ENCODE measurements at places on chromosomes 11 and 22.

DNA sequence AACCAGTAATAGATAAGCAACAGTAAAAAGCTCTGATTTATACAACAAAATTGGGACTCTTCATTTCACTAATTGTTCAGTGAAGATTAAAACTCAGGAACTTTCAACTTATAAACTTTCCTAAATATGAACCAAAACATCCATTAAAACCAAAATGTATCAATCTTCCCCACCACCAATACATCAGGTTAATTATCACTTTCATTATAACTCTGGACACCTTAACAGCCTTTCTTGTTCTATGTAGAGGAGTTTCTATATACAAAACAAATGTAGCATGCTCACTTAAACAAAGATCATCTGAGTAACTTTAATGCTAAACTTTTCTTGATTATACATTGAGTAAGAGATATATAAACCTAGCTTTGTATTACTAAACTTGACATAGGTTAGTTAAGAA lies 74.7 kb downstream of the ST14 start:
- no peak for DNase-seq

DNA sequence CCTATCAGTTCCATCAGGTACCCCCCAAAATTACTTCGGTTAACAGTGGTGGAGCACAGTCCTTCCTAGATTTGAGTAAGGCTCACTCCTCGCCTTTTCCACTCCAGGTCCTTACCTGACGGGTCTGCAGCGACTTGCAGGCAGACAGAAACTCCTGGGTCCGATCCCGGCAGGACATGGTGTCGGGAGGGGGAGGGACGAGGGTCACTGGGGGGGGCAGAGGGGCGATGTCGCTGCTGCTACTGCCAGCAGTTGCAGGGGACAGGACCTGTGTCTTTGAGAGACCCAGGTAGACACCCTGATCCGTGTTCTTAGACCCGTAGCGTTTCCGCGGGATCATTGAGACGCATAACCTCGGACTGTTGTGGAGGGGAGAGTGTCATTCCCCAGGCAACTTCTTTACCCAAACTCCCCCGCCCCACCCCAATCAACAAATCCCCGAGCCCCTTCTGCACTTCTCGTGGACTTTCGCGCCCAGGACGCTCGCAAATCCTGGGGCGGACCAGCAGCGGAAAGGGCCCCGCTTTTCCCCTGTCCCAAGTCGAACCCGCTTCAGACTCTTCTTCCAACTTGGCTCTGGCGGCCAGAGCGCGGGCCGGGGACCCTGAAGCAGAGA lies 839 bp downstream of the STX5 start:
- DNase-seq, result no peak

- DNase-seq, result no peak
Observed at GRCh38 chr11:37184326-37184725, 586.3 kb upstream of the RAG2 start.

- DNase-seq, result no peak
Observed at GRCh38 chr22:35230417-35230816, 26.9 kb upstream of the HMGXB4 start.

- DNase-seq, result no peak
Observed at GRCh38 chr11:46319074-46319453, 28.2 kb upstream of the DGKZ start.

GRCh38 chr11:92211576-92212167 lies 12.9 kb upstream of the FAT3 start:
- DNase-seq, result no peak

- peak; percentile 65 for DNase-seq
Observed at GRCh38 chr11:43852057-43852636, 28.5 kb upstream of the ALKBH3 start.

- no peak for DNase-seq
Observed at GRCh38 chr11:114175706-114176105, 116.2 kb downstream of the ZBTB16 start.

DNA sequence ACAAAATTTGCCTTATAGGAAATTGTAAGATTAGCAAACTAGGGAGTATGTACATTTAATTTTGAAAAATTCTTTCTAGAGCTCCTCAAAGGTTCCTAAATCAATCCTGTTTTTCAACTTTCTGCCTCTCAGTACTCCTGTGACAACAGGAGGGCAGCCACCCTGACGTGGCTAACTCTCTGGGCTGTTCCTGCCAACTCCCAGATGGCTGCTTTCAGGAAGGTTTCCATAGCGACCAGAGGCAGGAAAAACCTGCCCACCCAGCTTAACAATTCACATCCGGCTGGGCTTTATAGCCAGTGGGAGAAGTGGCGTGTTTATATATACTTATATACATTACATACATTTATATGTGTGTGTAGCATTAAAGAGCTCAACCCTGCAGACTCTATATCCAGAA lies 26.5 kb downstream of the SGSM3 start:
- DNase-seq, result no peak

DNA sequence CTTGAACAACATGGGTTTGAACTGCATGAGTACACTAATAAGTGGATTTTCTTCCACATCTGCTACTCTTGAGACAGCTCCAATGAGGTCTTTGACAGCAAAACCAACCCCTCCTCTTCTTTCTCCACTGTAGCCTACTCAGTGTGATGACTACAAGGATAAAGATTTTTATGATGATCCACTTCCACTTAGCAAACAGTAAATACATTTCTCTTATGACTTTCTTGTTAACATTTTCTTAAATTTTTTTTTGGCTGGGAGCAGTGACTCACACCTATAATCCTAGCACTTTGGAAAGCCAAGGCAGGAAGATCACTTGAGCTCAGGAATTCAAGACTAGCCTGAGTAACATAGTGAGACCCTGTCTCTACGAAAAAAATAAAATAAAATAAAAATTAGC lies 9.9 kb upstream of the EIF4G2 start:
- no peak for DNase-seq

GRCh38 chr11:23919455-23919854 lies 577.4 kb upstream of the LUZP2 start:
- DNase-seq, result no peak

- no peak for DNase-seq
Observed at GRCh38 chr22:34879001-34879400, 187.0 kb upstream of the ISX start.

DNA sequence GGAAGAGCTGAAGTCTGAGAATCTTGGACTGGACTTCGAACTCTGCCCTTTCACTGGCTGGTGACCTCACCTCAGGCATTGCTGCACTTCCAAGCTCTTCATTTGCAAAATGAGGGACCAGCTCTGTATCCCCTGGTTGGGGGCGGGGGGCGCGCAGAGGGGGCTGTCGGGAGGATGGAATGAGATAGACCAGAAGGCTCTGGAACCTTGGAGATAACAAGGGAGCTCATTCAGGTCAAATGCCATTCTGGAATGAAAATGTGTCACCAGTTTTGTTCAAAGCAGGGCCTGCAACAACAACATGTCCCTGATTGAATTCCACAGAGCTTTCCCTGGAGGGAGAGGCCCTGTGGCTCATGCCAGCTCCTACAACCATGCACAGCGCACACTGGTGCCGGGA lies 370.5 kb downstream of the MN1 start:
- DNase-seq, result no peak

GRCh38 chr11:127859941-127860354 lies 727.4 kb downstream of the ETS1 start:
- DNase-seq, result no peak

- no peak for DNase-seq
Observed at GRCh38 chr11:127616158-127616557, 615.6 kb upstream of the KIRREL3 start.

DNA sequence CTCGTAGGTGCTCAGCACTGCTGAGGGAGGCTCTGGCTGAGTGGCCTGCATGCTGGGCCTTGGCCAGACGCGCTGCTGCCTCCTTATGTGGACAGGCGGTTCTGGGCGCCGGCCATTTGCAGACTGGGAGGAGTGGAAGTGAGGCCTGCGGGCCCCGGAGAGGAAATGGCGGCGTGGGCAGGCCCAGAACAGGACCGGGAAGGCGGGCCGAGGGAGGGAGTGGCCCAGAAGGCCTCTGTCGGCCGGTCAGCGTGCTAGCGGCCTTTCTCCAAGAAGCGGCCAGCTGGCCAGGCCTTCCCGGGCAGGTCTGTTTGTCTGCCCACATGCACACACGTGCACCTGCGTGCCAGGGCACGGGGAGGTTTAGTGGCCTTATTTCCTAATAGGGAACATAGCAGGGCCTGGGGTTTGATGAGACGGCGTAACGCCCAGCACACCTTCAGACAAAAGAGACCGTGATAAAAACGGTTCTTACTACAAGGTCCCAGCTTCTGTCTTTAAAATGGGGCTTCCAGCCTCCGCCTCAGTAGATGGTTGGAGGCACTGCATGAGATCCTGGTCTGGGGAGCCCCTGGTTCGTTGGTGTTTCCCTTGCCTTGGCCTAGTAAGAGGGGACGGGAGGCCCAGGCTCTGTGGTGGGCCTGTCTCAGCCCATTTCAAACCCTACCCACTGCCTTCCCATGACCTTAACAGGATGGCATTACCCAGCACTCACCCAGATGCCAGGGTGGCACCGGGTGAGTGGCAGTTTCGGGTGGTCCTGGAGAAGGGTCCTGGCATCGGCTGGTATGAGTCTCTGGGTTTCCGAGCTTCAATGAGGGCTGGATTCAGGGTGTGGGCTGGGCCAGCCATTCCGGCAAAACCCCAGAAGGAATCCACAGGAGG lies 65.1 kb upstream of the PPARA start:
- DNase-seq, result no peak
